ENCODE measurements at places on chromosomes 5 and 9.

- peak; percentile 55 for DNase-seq
These were observed 552 bp downstream of the TMEM141 start for GRCh38 chr9:136791516-136792276.

- peak; percentile 76 for DNase-seq
These were observed 494.2 kb downstream of the ZNF608 start for GRCh38 chr5:124252191-124252638.

- no peak for DNase-seq
These were observed 118.7 kb upstream of the CCDC112 start for GRCh38 chr5:115415143-115415491.

DNA sequence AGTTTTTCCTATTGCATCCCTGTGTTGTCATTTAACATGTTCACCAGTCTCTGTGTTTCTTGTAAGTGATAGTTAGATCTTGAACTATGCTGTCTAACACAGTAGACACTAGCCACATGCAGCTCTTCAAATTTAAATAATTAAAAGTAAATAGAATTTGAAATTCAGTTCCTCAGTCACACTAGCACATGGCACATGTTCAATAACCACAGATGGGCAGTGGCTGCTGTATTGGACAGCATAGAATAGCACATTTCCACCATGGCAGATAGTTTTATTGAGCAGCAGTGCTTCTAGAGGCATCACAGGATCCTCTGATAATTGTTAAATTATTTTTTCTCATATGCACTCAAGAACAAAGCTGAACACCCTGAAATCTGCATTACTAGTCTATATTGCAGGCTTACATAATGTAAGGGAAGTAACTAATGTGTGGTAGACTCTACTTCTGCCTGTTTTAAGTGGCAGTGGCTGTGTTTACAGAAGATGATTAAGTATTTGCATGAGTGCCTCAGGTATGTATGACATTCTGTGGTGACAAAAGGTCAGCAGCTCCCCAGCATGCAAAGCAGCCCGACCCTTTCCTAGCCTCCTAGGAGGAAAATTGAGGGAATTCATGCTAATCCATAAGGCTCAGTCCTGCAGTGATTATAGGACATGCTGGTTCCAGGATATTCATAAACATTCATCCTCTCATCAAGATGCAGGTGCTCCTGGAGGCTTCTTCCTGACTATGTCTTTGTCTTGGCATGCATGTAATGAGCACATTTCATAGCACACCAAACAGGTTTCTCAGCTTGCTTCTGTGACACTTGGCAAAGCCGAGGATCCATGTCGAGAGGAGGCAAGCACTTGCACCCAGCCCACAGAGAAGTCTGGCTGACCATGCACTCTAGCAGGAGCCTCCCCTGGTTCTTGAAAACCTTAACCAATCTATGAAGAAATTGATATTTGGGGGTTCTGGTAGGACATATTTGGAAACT lies 45.5 kb downstream of the SH3RF2 start:
- peak; percentile 19 for DNase-seq

- DNase-seq = no peak
These were observed 43.5 kb downstream of the AGXT2 start for GRCh38 chr5:35004200-35004599.

- peak; percentile 83 for DNase-seq
These were observed 60.3 kb downstream of the ADAMTS2 start for GRCh38 chr5:179284751-179285631.

DNA sequence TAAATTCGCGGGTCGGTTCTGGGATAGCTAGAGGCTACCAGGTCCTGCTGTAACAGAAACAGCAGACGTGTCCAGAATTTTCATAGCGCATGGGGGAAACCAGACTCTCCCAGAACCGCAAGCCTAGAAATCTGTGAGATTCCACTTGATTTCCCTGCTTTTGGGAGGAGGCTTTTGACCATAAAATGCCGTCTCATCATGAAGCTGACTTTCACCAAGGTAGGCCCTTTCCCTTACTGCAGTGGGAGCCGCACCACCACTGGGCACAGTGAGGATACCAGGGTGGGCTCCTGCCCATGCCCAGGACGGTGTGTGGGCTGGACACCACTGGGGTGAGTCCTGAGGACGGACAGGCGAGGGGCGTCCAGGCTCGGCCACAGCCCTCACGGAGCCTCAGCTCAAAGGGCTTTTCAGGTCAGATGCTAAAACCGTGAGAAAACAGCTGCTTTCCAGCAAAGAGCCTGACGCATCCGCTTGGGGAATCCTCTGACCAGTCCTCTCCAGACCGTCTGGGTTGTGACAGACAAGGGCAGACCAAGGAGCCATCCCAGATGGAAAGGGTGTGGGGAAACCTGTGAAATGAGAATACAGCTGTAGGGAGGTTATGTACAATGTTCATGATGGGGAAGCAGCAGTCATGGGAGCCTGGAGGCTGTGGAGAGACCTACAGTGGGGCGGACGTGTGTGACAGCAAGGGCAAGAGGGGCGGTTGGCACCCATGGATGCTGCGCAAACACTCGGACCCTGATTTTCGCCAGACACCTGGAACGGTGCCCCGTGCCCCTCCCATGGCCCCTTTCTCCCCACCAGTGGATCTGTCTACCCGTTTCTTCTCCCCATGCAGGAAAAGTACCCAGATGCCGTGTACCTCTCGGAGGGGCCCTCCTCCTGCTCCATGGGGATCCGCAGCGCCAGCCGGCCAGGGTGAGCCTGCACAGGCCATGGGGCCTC lies 59.2 kb downstream of the IPPK start:
- no peak for DNase-seq

DNA sequence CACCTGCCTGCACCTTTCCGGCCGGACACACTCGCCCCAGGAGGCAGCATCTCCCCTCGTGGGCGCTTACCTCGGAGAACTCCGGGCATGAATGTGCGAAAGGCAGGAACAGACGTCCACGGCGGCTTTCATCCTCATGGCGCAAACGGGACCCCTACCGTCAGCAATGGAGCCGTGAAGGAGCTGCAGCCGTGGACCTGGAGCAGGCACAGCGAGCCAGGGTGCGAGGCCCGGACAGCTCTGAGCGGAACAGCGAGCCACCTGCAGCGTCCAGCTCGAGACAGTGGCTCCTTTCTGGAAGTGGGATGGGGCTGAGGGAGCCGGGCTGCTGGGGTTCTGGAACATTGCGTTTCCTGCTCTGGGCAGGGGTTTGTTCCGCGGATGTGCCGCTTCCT lies 7.8 kb upstream of the SLC6A19 start:
- DNase-seq = no peak

DNA sequence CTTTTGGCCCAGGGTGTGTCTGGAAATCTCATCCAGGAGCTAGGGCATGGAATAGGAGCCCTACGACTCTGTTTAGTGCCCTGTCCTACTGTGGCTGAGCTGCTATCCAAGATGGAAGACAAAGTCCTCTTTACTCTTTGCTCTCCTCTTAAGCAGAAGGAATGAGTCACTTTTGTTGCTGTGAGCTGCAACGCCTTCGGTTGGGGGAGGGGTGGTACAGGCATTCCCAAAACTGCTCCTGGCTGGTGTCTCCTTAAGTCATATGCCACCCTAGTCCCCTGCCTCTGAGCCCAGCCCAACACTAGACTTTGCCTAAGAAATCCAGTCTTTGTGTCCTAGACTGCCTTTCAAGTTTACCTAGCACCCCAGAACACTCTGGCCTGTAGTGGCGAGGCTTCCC lies 99.9 kb downstream of the PRR16 start:
- DNase-seq = no peak

DNA sequence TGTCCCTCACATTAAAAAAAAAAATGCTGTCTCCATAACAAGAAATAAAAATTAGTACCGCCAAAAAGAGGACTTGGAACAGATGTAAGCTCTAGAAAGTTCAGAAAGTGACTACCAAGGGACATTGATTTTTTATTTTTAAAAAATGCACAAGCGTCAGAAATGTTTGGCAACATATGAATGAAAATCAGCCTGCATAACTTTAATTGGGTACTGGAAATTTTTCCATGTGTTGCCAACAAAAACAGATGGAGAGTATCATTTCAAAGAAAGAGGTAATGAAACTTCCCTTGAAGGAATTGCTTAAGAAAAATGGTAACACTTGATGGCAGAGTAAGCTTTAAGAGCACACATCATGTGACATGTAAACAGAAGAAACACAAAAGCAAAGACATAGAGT lies 47.2 kb downstream of the OR2K2 start:
- DNase-seq = no peak

DNA sequence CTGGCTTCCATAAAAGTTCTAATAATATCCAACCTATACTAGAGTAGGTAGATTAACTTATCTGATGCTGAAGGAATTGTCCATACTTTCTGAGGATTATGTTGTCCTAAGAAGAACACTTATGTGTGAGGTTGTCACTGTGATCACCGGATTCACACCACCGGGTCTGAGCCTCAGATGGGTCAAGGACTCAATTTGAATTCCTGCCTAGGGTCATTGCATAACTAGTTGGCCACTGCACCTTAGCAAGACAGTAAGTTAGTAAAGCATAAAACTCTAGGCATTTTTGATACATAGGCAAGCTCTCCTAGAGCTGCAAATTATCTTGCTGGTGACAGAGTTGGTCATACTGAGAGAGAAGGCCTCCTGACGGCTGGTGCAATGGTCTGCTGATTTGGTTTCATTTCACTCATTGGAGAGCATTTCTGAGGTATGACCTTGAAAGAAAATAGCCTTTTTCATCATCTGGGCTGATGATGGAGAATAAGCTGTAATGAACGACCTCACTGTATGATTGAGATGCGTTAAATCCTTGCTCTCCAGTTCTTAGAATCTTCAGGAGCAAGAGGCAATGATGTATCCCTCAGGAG lies 72.0 kb upstream of the CKMT2 start:
- no peak for DNase-seq

GRCh38 chr5:172235132-172235780 lies 41.3 kb downstream of the EFCAB9 start:
- no peak for DNase-seq

DNA sequence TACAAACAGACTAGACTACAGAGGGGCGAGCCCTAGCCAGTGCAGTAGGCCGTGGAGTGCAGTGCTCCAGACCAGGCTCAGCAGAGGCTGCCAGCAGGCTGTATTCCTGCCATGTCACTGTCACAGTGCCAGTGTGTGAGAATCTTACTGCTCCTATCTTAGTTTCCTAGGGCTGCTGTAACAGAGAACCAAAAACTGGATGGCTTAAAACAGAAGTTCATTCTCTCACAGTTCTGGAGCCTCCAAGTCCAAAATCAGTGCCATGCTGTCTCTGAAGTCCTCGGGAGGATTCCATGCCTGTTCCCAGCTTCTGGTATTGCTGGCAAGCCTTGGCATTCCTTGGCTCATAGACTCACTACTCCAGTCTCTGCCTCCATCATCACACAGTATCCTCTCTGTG lies 75.0 kb upstream of the SAP30L start:
- no peak for DNase-seq

DNA sequence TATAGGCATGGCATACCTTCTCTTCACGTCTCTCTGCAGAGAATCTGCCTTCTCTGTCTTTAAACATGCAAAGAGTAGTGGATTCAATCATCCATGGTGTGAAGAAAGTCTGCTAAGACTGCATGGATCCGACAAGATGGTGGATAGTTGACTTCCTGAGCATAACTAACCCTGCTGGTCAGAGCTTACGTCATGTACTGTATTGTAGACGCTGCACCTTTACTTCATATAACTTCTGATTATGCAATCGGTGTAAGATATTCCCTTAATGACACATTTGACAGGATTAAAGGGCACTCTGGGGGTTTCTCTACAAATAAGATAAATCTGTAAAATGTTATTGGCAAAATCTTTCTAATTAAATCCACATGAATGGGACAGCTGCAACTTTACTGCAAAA lies 240.3 kb upstream of the NREP start:
- DNase-seq = no peak

- no peak for DNase-seq
These were observed 48.2 kb downstream of the DBH start for GRCh38 chr9:133684121-133684935.

GRCh38 chr9:70073756-70074155 lies 30.1 kb downstream of the MAMDC2 start:
- no peak for DNase-seq

- no peak for DNase-seq
These were observed 150.4 kb downstream of the GABRB2 start for GRCh38 chr5:161396171-161396570.

GRCh38 chr5:137129886-137130680 lies 369.0 kb downstream of the SPOCK1 start:
- no peak for DNase-seq

- no peak for DNase-seq
These were observed 213.9 kb upstream of the TBCA start for GRCh38 chr5:77990020-77990419.

DNA sequence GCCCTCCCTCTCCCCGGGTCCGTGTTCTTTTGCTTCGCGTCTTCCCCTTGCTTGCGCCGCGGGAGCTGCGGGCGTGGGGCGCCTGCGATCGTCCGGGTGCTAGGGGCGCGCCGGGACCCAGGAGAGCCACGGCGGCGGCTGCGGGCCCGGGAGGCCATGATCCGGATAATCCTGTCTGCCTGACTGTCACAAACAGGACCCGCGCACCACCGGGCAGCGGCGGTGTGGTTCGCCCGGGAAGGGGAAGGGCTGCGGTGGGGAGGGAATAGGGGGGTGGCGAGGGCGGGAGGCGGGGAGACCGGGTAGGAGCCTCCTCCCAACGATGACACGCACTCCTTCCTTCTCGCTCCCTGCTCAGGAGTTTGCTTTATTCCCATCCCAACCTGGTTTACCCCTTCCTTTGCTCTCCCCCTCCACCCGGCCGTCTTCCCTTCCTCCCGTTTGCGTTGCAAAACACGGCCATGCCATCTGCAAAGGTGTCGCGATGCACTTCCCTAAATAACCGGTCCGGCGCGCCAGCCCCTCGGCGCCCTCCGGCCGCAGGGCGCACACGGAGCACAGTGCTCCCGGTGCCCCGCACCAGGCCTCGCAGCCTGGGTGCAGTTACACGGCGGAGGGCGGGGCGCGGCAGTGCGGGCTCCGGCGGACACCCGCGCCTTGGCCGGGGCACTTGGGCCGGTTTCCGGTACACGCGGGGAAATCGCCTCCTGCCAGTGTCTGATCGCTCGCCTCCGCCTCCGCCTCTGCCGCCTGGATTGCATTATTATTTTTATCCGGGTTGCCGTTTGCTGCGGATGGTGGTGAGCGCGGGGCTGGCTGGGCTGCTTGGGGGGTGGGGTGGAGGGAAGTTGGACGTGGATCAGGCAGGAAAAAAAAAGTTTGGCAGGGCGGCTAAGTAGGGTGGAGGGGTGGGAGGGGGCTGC lies 1.5 kb downstream of the SMARCA2 start:
- DNase-seq = peak; percentile 87

Measured in eye (tissue), 1 donor.